Nucleus accumbens (tissue), 56 donors: ENCODE measurements at places on chromosomes 2 and 18.

GRCh38 chr2:176178757-176179295, 9.6 kb upstream of the HOXD1 start:
- no peak for DNase-seq

DNA sequence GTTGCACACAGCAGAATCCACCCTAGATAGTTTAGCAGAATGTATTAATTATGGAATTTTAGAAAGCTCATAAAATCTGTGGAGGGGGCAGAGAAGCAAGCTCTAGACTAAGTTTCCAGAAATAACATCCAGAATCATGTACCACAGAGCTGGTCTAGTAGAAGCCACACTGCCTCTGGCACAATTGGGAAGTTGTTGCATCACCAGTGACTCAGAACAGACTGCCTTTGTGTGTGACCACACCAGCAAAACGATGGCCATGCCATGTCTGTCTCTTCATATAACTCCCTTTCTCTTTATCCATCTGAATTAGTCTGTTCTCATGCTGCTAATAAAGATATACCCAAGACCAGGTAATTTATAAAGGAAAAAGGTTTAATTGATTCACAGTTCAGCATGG, 158.9 kb downstream of the CCDC148 start:
- no peak for DNase-seq

DNA sequence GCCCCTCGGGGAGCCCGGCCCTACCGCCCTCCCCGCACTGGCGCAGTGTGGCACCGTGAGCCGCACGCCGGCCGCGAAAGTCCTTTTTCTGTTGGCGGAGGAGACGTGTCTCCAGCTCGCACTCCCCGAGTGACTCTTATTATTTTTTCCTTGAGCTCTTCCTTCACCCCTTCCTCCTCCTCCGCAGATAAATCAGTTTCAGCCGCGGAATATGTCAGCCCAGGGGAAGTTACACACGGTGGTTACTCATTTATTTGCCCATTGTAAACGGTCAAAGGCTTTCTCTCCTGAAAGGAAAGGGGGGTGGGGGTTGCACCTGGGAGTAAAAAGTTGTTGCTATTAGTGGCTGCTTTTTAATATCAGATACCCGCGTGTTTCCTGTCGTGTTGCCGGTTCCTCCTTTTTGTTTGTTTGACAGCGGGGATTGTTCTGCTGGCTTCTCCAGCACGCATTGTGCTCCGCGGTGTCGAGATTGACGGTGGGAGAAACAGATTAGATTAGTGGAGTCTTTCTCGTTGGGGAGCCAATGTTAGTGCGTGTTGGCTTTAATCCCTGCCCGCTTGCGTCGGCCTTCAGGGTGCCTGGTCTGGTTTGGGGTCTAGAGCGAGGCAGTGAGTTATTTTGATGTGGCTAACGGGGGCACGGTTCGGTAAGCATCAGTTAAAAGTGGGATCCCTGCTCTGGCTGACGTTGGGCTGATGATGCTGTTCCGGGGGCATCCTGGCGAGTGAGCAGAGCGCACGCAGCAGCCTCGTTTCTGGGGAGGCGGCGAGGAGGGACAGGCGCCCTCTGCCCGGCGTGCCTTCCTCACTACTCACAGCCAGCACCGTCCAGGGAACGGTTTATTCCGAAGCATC, 1.6 kb downstream of the CRIM1 start:
- DNase-seq: no peak

DNA sequence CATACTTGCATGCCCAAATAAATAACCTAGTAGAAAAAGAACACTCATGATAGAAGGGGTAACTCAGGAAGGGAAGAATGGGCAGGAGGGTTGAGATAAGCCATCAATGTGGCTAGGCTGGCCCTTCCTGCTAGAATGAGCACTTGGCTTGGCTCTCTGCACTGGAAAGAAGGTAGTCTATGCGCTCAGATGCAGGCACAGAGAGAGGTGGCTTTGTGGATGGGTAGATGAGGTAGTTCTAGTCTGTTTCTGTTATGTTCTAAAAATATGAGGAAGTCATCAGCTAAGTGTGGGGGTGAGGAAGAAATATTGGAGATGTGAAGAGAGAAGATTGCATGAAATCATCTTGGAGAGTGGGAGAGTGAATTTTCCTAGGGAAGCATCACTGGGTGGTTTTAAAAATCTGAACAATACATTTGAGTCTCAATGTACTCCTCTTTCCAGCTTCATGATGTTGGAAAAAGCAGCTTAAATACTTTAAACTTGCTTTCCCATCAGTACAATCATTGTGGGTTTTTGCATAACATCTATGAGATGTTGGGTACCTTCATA, 357.1 kb downstream of the CNTNAP5 start:
- DNase-seq: no peak

DNA sequence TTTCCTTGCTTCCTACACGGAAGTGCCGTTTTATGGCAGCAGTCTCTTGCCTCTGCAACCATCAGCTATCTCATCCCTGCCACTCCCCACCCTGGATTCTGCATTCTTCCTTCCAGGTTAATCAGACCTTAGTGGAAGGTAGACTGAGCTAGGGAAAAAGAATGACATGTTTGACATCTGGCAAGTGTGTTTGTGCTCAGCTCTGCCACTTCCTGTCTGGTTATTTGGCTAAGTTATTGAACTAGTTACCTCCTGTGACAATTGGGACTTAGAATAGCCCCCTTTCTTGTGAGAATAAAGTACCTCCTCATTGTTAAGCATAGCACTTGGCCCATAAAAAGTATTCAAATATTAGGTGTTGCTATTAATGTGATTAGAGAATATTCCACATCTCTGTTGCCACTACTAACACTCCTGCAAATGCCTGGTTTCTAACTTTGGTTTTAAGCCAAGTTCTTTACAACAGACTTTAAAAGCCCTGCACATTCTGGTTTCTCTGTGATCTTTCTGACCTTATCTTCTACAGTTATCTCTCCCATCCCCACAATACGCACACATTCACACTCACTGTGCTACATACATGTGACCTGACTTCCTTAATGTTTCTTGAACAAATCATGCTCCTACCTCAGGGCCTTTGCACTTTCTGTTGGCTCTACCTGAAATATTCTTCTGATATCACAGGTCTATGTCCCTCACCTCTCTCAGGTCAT, 10.8 kb upstream of the MAPRE2 start:
- no peak for DNase-seq

DNA sequence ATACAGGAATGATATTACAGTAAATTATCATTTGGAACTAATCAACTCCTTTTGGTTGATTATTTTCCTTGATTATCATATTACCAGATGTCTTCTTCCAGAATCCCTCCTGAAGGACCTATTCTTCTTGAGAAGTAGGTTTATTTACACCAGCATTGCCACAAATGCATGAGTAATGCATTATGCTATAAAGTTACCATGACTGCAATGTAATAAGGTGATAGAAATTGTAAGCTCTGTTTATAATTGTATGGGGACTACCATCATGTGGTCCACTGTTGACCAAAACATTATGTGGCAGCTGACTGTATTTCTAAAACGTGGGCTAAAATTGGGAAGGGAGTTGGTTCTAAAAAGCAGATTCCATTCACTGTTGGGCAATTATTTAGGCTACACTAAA, 602.2 kb downstream of the NYAP2 start:
- DNase-seq: no peak

DNA sequence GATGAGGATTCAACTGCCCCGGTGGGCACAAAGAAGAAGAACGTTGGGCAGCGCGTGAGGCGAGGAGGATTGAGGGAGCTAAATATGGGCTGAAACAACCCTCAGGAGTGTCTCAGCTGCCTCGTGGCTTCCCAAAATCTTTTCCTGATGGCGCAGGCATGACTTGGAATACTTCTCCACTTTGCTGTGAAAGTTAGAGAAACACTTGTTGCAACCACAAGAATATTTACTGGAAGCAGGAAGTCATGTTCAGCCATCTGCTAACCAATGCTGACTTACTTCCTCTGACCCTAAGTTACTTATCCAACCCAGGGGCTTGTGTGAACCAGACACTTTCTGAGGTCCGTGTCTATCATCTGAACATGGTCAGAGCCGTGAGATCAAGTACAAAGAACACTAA, 148.8 kb downstream of the ARL4C start:
- DNase-seq: no peak

DNA sequence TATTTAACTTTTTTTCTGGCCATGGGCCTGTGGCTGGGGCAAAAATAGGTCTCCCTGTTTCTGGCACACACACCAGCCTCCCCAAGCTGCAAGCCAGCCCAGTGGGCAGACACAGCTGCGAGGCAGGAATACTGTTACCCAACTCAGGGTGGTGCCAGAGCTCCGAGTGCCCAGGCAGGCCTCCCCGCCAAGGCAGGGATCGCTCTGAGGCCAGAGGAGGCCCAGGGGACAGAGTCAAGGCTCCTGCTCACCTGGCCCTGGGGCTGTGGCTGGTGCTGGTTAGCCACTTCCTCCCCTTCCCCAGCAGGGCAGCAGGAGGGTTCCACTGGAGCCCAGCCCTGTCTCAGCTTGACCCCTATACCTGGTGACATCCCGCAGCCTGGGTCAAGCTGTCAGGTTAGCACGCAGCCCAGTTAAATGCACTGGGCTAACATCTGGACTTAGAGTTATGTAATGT, 67.1 kb upstream of the EPAS1 start:
- DNase-seq: no peak

- DNase-seq: no peak
These were observed 43.7 kb downstream of the MEX3C start for GRCh38 chr18:51153659-51154371.

DNA sequence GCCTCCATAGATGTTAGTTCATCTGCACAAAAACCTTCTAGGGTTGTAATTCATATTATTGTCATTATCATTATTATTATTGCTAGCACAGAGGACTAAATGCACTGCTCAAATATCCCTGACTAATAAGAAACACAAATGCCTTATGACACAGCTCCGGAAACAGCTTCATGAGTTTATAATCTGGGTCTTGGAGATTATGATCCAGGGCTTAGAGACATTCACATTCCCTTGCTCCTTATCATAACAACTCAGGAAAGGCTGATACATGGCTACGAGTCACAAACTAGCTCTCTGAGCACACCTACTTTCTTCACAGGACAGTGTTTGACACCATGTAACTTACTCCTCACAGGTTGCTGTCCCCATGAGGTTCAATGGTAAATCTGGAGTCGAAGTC, 102.2 kb upstream of the TTC39C start:
- no peak for DNase-seq

- peak; percentile 66 for DNase-seq
These were observed 378 bp upstream of the IAH1 start for GRCh38 chr2:9473985-9474360.

DNA sequence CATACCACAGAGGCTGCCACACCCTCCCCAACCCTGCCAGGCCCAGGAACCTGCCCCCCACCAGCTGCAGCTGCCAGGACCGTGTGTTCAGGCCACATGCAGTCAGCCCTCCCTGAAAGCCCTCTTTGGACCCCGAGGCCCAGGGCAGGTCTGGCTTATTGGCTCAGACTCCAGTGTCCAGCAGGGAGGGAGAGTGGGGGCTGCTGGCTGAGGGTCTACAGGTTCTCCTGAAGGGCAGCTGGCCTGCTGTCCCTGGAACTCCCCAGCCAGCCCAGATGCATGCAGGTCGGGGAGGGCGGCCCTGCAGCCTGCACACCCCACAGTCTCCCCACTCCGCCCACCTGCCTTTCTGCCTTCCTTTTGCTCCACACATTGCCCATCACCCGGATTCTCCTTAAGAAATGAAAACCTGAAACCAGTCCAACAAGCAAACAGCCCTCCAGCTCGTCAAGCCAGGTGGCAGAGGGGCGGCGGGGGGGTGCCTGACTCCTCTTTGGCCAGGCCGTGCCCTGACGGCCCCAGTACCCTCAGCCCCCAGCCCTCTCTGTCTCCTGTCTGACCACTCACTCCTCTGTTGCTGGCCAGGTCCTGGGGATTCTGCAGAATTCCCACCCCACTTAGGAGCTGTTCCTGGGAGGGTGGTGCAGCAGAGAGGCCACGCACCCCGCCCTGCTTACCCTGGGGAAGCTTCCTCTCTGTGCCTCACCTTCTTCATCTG, 18.0 kb downstream of the GPR35 start:
- DNase-seq: no peak

- DNase-seq: no peak
These were observed 182.5 kb downstream of the CTIF start for GRCh38 chr18:48721312-48721711.

- no peak for DNase-seq
These were observed 76.1 kb downstream of the RHBDD1 start for GRCh38 chr2:226911932-226912331.

DNA sequence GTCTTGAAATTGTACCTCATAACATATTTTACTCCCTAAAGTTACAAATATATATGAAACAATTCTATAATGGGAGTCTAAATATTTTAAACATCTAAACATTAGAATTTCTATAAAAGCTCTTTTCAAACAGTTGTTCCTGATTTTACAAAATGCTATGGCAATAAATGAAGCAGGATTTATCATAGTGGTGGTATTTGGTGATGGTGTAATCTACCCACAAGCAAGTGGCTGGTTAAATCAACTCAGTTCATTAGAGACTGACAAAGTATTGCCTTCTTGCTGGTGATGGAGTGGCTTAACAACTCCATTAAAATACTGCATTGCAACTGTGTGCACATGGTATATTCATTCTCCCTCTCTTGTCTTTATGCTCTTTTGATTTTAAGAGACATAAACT, 138.9 kb downstream of the PMAIP1 start:
- DNase-seq: no peak

DNA sequence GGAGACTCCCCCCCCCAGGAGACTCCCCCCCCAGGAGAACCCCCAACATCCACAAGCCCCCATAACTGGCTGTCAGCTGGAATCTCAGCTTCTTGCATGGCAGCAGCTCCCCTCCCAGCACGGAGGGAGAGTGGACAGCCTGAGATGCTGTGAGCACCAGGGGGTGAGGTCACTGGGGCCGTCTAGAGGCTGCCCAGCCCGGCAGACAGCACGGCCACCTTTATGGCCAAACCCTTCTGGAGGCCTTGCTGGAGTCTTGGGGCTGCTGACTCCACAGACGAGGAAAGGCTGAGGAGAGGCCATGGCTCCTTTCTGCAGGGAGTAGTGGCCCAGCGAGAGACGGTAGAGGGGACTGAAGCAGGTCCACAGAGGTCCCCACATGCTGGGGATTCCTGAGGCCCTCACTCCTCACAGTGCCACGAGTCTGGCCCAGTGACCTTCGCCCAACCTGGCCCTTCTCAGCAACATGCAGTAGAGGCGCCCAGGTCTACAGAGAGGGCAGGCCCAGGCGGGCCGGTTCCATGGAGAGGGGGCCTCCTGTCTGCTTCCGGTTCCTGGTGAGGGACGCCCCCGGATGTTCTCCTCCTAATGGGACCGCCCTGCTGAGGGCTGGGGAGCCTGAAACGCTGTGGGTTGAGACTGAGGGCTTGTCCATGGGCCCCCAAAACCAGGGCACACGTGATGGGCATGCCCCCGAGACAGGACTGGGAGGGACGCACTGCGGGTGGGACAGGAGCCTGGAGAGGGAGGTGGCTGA, 122.6 kb upstream of the CTDP1 start:
- no peak for DNase-seq

- DNase-seq: no peak
These were observed 23.6 kb upstream of the NMS start for GRCh38 chr2:100446696-100447095.

- DNase-seq: no peak
These were observed 780 bp downstream of the HTRA2 start for GRCh38 chr2:74530239-74531187.
